ENCODE measurements at places on chromosomes 16 and 17.

DNA sequence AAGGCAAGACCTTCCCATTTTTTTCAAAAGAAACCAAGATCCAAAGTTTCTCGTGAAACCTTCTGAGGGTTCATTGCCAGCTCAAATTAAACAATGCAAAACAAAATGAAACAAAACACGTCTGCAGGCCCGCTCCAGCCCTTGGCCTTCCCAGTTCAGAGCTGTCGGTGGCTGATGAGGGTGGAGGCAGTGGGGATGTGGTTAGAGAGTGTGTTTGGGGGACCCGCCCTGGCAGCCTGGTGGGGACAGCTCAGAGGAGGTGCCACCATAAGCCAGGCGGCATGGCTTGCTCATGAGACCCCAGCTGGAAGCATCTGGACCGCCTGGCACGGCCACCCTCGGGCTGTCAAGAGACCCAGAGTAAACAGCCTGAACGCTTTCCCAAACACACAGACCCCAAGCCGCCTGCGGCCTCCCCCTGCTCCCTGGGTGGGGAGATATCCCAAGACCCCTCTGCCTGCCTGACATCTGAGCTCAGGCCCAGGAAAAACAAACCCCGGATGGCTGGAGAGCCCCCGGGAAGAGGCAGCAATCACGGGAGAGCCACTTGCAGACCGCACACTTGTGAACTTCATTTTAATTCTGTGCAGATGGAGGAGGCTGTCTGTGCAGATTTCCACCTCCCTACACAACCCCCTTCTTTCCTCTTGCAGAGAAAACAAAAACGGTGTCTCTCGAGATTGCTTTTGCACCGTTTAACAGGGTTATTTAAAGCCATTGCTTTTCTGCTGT is 35.4 kb upstream of the LITAF start:
- DNase-seq = no peak

DNA sequence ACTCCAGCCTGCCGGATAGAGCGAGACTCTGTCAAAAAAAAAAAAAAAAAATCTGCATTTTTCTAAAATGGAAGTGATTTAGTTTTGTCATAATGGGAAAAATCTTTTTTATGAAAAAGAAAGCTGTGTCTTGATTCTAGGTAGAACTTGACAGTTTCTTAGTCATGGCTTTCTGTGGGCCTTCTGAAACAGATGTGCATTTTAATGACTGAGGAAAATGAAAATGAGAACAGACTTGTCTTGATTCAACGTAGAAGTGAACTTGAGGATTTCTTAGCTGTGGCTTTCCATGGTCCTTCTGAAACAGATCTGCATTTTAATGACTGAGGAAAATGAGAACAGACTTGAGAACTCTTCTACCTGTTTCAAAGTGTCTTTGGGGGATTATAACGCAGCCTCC is 171.7 kb downstream of the VPS53 start:
- no peak for DNase-seq

GRCh38 chr17:68792042-68792685 is 163.0 kb downstream of the ABCA8 start:
- no peak for DNase-seq

GRCh38 chr17:30188211-30188939 is 47.1 kb downstream of the SLC6A4 start:
- DNase-seq = no peak

DNA sequence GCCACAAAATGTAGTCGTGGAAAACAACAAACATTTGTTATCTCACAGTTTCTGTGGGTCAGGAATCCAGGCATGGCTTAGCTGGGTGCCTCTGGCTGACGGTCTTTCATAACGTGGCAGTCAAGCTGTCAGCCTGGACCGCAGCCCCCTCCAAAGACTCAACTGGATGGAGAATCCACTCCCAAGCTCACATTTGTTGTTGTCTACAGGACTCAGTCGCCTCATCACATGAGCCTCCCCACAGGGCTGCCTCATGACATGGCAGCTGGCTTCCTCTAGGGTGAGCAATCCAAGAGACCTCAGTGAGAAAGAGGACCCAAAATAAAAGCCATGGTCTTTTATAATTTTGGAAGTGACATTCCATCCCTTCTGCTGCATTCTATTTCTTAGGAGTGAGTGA is 34.7 kb upstream of the AKAP1 start:
- no peak for DNase-seq

All from stimulated activated CD4-positive, alpha-beta T cell treated with anti-CD3 and anti-CD28 coated beads, Interleukin-4, amount 100 ng/mL, for 48 hours (primary cell).